ENCODE measurements at places on chromosomes 7 and 10.

GRCh38 chr7:16367115-16367514 is 54.2 kb downstream of the CRPPA start:
- no peak for DNase-seq

DNA sequence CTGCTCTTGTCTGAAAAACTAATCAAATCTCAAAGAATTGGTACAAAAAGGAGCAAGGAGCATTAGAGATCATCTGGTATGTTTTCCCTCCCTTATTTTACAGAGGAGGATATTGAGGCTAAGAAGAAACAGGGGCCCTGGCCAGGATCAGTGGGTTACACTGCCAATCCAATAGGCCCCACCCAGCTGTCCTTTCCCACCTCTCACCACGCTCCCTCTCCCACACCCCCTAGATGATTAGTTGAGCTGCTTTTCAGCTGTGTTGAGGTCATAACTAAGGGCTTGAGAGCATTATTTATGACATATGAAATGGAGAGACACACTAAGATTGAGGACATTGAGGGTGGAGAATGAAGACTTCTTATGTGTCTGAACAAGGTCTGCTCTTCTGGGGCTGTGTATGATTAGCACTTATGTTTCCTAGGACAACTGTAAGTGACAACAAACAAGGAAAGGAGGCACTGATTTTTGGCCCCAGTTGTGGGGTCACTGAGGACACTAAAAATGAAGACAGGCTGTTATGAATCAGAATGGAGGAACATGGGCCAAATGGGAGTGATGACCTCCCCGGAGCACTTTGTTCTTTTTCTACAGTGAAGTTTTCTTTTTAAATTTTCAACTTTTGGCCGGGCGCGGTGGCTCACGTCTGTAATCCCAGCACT is 26.5 kb downstream of the VWA2 start:
- DNase-seq: no peak

DNA sequence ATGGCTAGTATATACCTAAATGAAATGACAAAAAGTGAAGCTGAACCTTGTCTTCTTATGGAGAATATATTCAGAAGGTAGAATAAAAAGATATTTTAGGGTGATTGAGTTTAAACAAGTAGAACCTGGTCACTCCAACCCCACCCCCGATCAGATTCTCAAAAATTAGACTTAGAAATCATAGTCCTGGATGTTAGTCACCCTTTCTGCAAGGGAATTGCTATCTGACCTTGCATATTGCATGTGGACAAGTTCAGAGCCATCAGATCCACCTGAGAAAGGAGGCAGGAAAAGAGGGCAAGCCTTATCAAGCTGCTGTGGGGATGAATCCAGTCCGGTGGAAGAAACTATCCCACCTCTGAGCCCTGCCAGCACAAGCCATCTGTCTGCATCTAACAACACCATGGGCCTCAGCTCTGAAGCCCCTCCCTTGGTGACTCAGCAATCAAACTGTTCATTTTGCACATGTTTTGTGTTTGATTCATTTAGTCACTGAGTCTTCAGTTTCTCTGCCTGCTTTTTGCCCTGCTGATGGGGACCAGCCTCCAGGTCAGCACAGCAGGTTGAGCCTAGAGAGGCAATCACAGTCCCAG is 727.3 kb downstream of the AUTS2 start:
- DNase-seq: no peak

- DNase-seq: no peak
These were observed 104.6 kb upstream of the SFMBT2 start for GRCh38 chr10:7515439-7515838.

DNA sequence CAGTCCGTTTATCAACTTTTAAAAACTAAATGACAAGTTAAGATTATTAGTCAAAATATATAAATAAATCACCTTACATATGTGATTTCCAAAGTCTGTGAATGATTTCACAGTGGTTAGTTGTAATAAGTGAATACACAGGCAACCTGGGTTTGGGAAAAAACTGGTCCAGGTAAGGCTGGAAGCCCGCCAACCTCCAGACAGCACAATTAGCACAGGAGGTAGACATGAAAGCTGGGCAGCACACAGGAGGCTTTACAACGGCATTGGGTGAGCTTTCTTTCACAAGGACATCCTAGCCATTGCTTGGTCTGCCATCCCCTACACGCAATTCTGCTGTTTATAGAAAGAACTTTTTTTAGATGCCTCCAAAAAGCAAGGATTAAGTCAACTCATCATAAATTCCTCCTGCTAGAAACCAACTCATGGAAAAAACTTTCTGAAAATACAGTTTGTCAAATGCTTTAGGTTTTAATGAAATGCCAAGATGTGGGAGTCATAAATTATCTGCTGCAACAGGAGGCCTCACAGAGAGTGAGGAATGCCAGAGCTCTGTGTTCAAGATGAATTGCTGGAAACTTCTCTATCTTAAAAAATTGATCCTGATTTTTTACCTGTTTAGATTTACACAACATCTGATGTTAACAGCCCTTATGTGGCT is 346.8 kb upstream of the NFE2L3 start:
- DNase-seq: no peak

- no peak for DNase-seq
These were observed 256.4 kb upstream of the SLC26A5 start for GRCh38 chr7:103702454-103702853.

DNA sequence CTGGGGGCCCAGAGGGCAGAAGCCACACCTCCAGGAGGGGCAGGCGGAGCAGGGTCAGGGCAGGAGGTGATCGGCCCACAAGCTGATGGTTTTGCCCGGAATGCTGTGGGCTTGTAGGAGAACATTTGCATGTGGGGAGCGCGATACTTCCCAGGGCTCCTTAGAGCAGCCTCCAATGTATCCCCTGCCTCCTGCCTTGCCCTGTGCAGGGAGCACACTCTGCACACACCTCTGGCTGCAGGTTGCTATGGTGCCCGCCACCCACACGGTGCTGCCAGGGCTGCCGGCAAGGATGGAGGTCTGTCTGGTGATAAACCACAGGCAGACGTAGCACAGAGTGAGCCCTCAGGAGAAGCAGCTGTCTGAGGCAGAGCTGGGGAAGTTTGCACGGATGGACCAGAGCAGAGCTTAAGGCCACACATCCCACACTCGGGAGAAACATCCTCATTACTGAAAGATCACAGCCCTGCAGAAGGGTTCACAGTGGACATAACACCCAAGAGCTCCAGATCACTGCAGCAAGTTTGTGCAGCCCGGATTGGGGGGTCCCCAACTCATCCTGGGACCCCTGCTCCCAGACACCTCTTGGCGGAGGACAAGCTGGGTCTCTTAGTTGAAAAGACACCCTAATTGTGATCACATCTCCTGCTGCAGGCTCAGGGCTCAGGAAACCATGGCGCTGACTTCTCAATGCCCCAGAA is 41.8 kb downstream of the VIPR2 start:
- DNase-seq: no peak

DNA sequence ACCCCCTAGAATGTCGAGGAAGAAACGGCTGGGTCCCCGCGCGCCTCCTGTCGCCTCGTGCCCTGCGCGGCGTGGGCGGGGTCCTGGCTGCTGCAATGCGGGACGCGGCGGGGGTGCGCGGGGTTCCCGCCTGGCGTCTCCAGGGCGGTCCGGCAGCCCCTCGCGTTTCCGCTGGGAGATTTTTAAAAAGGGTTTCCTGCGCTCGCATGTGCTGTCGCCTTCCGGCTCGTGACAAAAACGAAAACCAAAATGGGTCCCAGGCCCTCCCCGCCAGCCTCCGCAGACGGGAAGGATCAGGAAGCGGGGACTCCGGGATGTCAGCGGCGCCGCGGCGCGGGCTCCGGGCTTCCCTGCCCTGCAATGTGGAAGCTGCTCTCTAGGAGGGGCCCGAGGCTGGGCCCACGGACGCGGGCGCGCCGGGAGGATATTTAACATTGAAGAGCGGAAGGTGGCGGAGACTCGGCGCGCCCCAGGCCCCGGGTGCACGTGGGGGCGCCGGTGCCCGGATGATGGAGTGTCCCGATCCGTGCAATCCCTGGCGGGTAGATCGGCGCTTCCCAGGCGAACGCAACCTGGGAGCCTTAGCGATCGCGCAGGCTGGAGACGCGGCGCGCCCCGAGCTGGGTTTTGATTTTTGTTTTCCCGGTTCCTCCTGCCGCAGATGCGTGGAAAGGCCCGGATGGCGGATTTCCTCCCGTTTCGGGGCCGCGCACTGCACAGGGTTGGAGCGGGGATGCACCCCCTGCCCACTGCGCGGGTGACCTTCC is 1.0 kb downstream of the PFKP start:
- DNase-seq: peak; percentile 74

- DNase-seq: no peak
These were observed 51.6 kb upstream of the IL6 start for GRCh38 chr7:22675421-22675820.

GRCh38 chr10:62456611-62457101 is 82.5 kb downstream of the ZNF365 start:
- DNase-seq: no peak

DNA sequence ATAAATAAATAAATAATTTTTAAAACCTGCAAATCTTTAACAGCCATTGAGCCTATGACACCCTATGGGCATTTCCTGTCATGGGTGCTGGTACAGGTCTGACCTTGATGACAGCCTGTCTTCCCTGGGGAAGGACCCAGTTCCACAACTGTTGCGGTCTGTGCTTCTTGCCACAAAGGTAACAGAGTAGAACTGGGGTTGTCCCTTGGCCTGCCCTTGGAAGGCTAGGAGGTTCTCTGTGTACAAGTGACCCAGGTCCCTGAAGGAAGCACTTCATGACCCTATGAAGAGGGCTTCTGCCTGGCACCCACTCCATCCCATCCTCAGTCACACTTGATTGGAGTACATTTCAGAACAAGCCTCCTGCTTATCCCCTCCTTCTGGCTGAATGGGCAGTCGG is 66.9 kb downstream of the OGDH start:
- DNase-seq: no peak

GRCh38 chr7:38280000-38280399 is 6.6 kb upstream of the TARP start:
- no peak for DNase-seq

GRCh38 chr7:156096771-156097538 is 284.7 kb upstream of the SHH start:
- no peak for DNase-seq

DNA sequence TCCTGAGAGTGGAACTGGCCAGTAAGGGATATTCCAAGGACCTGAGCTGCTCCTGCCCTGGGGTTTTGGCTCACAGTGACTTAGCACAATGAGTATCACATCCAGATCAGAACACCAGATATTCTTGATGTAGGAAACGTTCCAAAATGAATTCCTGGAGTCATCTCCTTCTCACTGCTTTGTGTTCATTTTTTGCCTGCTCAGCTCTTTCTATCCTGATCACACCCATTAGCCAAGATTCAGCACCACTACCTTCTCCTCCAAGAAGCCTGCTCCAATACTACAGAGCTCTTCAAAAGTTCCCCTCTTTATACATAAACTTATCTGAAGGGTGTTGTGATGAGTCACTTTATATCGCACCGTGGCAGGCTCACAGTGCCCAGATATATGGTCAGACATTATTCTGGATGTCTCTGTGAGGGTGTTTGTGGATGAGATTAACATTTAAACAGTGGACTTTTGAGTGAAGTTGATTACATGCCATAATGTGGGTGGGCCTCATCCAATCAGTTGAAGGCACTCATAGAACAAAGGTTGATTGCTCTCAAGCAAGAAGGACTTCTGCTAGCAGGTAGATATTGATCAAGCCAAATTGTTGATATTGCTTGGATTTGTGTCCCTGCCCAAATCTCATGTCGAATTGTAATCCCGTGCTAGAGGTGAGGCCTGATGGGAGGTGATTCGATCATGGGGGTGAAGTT is 1155.2 kb upstream of the AUTS2 start:
- DNase-seq: no peak
